Chondrocyte (in vitro differentiated cells): ENCODE measurements at places on chromosomes 13 and 19. TPM values are rescaled to one million over a fixed set of nuclear protein-coding genes. Genes with fewer than 3 reads are reported as not detected.
A peak's percentile ranks its signal among the peaks of the same experiment; 100 is the strongest.

DNA sequence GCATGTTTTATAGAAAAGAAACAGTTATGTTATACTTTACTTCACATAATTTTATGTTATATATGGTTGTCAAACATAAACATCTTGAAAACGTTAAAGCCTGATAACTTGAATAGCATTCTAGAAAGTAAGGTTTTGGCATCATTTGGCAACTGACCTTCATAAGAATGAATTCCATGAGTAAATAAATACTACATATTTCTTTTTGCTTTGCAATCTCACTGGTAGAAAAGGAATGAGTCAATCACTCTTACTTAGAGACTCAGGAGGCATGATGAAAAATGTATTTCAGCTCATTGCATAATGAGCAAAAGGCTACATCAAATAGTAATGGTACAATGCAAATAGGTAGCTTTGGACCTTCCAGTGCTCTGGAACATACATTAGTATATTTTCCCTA is 1381.9 kb downstream of the EFNB2 start:
- DNase-seq = no peak
- peak overlapping the region; percentile 6 for H3K27ac ChIP-seq

GRCh38 chr19:15640294-15640903 is at the start of gene CYP4F3:
Gene CYP4F3, plus strand, starts transcription at chr19:15640897. Its CDS starts 519 bp downstream, at chr19:15641416.
- no peaks in the 10 kb centered on the region for H3K4me1 ChIP-seq
- H3K27ac ChIP-seq = no peak within 1 kb of the TSS
- no peaks in the 10 kb centered on the region for H3K27me3 ChIP-seq
- no peaks in the 10 kb centered on the region for H3K36me3 ChIP-seq
- H3K4me3 ChIP-seq = no peak within 1 kb of the TSS

- no peak overlapping the region for H3K27ac ChIP-seq
- H3K27me3 ChIP-seq = peaks cover 8% of the 10 kb centered on the region
- H3K4me1 ChIP-seq = peaks cover 7% of the 10 kb centered on the region
- H3K4me3 ChIP-seq = peak overlapping the region; percentile 62
Measured at GRCh38 chr13:106867249-106867648, 299.3 kb upstream of the ARGLU1 start.

DNA sequence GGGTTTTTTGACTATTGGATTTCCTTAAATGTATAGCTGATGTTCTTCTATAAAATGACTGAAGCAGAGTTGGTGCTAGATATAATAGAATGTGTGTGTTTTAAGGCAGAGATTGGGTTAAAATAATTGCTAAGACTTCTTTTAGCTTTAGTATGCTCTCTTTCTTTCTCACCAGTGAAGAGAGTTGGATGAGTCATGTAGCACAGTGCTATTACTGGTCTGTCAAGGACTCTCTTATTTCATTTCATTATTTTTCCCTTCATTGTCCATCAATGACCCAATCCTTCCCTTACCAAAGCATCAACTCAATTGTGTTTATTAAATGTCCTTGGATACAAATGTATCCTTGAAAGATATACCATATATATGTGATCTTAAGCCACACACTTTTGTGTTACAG is 268.9 kb downstream of the IRS2 start:
- no peaks in the 10 kb centered on the region for H3K27me3 ChIP-seq
- H3K36me3 ChIP-seq = peaks cover 1% of the 10 kb centered on the region
- DNase-seq = no peak
- no peak overlapping the region for H3K4me3 ChIP-seq

GRCh38 chr19:17429641-17430113 is 9.8 kb downstream of the MVB12A start:
- H3K27me3 ChIP-seq = no peaks in the 10 kb centered on the region
- DNase-seq = no peak
- H3K27ac ChIP-seq = no peak overlapping the region
- peaks cover 2% of the 10 kb centered on the region for H3K4me1 ChIP-seq
- no peaks in the 10 kb centered on the region for H3K36me3 ChIP-seq
- no peak overlapping the region for H3K4me3 ChIP-seq

- no peak overlapping the region for H3K27ac ChIP-seq
- peaks cover 29% of the 10 kb centered on the region for H3K4me1 ChIP-seq
- DNase-seq = no peak
- H3K27me3 ChIP-seq = no peaks in the 10 kb centered on the region
- peaks cover 2% of the 10 kb centered on the region for H3K36me3 ChIP-seq
Measured at GRCh38 chr19:11736696-11737095, 2.0 kb downstream of the ZNF823 start.

BEST2 gene
- not detected in 3 replicates for total RNA-seq

RDH8 gene
- total RNA-seq = not detected in 3 replicates
